ENCODE measurements at places on chromosomes 3 and 15. TPM values are rescaled to one million over a fixed set of nuclear protein-coding genes. Genes with fewer than 3 reads are reported as not detected.

GRCh38 chr15:89623165-89623564 lies 32.1 kb downstream of the KIF7 start:
- H3K27ac ChIP-seq, result no peak overlapping the region
- no peaks in the 10 kb centered on the region for H3K27me3 ChIP-seq
- ATAC-seq, result no peak
- peaks cover 42% of the 10 kb centered on the region for H3K36me3 ChIP-seq
- H3K4me1 ChIP-seq, result peaks cover 10% of the 10 kb centered on the region

DNA sequence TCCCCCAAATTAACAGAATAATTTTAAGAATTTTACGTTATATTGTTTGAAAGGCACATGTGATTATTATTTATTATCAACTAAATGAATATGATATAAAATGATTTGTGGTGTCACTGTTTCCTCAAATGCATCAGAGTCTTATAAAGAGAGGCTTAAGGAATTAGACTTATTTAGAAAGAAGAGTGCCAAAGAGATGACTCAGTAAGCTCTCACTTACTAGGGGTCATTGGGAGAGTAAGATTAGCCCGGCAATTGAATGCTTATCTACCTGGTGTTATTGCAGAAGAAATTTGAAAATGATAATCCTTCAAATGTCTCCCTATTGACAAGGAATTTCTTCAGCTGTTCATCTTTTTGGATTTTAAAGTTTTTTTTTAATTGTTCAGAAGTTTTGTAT lies 408.7 kb downstream of the OXSM start:
- no peak for ATAC-seq
- H3K36me3 ChIP-seq, result no peaks in the 10 kb centered on the region
- H3K27ac ChIP-seq, result no peak overlapping the region
- no peak overlapping the region for H3K4me3 ChIP-seq
- no peaks in the 10 kb centered on the region for H3K27me3 ChIP-seq

Gene VGLL3
- 43.3 TPM for total RNA-seq

- H3K4me1 ChIP-seq, result no peaks in the 10 kb centered on the region
- H3K36me3 ChIP-seq, result no peaks in the 10 kb centered on the region
- H3K27ac ChIP-seq, result no peak overlapping the region
- H3K27me3 ChIP-seq, result no peaks in the 10 kb centered on the region
- no peak for ATAC-seq
Observed at GRCh38 chr15:63331456-63331855, 50.2 kb downstream of the CA12 start.

Gene EEF1AKMT4
- total RNA-seq, result 1.4 TPM

Gene MYRIP
- total RNA-seq, result 6.3 TPM

DNA sequence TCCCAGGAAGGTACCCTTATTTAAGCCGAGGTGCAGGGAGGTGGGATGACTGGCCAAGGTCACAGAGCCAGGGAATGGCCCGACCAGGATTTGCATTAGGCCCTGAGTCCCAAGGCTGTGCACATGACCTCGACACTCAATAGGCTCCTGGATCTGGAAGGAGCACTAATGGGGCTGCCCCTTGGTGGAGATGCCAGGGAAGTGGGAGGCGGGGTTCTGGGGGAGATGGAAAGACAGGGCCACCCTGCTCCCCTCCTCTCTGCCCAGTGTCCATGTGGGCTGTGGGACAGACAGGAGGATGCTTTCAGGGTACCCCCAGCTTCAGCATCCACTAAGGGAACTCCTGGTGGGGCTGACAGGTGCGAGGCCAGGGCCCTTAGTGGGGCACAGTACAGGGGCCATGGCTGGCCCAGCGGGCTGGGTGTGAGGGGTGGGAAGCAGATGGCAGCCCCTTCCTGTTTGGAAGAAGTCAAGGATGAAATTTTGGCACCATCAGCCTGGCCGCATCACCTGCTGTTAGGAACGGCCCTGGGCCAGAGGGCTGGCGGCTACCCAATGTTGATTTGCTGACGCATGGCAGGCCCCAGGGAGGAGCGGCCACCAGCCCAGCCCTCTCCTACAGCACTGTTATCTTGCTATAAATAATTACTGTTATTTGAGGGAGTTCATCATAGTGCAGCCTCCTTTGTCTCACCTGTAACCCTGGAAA lies 37.3 kb downstream of the ATP2B2 start:
- H3K36me3 ChIP-seq, result no peaks in the 10 kb centered on the region
- ATAC-seq, result no peak
- H3K4me1 ChIP-seq, result no peaks in the 10 kb centered on the region
- no peak overlapping the region for H3K4me3 ChIP-seq
- peaks cover 59% of the 10 kb centered on the region for H3K27me3 ChIP-seq

DNA sequence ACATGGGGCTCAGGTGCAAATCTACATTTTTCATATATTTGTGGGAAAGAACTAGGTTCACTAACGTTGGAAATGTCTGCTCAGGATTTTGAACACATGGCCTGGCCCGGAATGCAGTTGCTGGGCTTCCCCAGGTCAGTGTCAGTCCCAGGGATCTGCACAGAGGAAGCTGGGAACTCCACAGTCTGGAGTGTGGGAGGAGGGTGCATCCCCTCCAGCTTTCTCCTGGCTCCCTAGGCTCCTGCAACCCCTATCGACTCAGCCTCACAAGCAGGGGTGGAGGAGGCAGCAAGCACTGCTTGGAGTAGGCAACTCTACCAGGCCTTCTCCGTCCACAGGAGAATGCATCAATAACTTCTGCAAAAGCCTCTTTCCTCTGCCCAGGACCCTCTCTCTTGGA lies 30.1 kb upstream of the HCN4 start:
- peaks cover 16% of the 10 kb centered on the region for H3K27me3 ChIP-seq
- no peak overlapping the region for H3K4me3 ChIP-seq
- no peak for ATAC-seq
- no peaks in the 10 kb centered on the region for H3K36me3 ChIP-seq

Gene AHSG
- total RNA-seq, result not detected

GRCh38 chr15:100602823-100603393 lies 519 bp downstream of the ASB7 start:
- peaks cover 11% of the 10 kb centered on the region for H3K4me1 ChIP-seq
- ATAC-seq, result no peak
- H3K27ac ChIP-seq, result peak overlapping the region; percentile 92

GRCh38 chr3:81871358-81872155 lies 110.1 kb upstream of the GBE1 start:
- H3K27me3 ChIP-seq, result no peaks in the 10 kb centered on the region
- no peaks in the 10 kb centered on the region for H3K36me3 ChIP-seq
- no peak overlapping the region for H3K4me3 ChIP-seq
- ATAC-seq, result no peak
- H3K27ac ChIP-seq, result no peak overlapping the region

DNA sequence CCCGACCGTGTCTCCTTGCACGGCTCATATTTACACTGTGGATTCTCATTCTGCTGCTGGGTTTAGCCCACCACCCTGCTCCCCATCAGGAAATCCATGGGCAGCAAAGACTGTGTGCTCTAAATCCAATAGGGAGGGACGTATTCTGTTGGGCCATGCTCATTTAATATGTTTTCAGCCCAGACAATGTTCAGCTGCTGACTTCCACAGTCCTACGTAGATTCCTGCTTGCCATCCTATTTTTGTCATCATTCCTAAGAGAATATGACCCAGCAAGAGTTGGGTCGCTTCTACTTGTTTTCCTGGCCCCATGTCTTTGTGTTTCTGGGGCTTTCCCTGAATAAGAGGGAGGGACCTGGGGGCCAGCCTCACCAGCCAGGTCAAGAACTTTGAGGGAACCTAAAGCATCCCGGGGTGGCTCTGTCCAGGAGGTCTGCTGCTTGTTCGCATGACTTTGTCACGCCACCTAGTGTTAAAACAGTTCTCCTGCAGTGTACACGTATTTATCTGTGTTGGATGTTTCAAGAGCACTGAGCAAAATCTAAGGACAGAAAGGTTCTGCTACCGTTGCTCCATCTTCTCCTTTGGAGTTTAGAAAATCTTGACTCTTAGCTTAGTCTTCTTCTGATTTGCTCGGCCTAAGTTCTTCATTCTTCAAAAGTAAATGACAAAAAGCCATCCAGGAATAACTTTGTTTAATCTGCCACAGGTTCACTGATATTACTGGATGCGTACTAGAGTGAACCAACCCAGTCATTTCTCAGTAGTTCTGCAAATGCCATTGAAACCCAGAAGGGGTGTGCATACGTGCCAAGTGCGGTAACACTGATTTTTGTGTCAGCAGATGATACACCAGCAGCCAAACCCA lies 79.8 kb upstream of the NR2E3 start:
- H3K36me3 ChIP-seq, result no peaks in the 10 kb centered on the region
- ATAC-seq, result peak; percentile 84
- no peaks in the 10 kb centered on the region for H3K27me3 ChIP-seq
- no peak overlapping the region for H3K4me3 ChIP-seq

Gene GOLGA6L4
- total RNA-seq, result 2.8 TPM

- H3K27ac ChIP-seq, result no peak overlapping the region
- no peak for ATAC-seq
- peaks cover 69% of the 10 kb centered on the region for H3K4me1 ChIP-seq
- H3K4me3 ChIP-seq, result no peak overlapping the region
Observed at GRCh38 chr3:197955892-197956477, 4.0 kb upstream of the LMLN start.

Gene TCF12
- total RNA-seq, result 146 TPM

DNA sequence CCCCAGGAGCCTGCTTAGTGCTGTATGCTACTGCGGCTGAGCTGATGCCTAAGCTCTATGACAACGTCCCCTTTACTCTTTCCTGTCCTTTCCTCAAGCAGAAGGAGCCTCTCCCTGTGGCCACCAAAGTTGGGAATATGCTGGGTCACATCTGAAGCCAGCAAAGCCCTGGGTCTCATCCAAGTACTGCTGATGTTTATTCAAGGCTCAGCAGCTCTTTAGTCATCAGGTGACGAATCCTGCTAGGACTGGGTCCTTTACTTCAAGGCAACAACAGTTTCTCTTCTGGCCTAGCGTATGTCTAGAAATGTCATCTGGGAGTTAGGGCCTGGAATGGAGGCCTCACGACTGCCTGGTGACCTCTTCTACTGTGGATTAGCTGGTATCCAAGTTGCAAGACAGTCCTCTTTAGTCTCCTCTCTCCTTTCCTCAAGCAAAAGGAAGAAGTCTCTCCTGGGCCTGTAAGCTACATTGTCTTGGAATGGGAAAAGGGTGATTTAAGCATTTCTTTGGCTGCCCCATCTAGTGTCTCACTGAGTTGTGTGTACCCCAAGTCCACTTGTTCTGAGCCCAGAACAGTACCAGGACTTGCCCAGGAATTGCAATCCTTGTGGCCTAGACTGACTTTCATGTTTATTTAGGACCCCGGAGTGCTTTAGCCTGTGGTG lies 63.9 kb downstream of the TNFAIP8L3 start:
- H3K27ac ChIP-seq, result no peak overlapping the region
- no peaks in the 10 kb centered on the region for H3K36me3 ChIP-seq
- no peak overlapping the region for H3K4me3 ChIP-seq
- H3K27me3 ChIP-seq, result no peaks in the 10 kb centered on the region
- no peaks in the 10 kb centered on the region for H3K4me1 ChIP-seq

GRCh38 chr3:52678265-52679198 lies 7.2 kb downstream of the PBRM1 start:
- no peak overlapping the region for H3K4me3 ChIP-seq
- H3K27ac ChIP-seq, result no peak overlapping the region
- H3K36me3 ChIP-seq, result no peaks in the 10 kb centered on the region
- no peaks in the 10 kb centered on the region for H3K27me3 ChIP-seq

Gene PLAAT1
- 0.54 TPM for total RNA-seq

Gene CCDC39
- not detected for total RNA-seq

Gene ARL14
- total RNA-seq, result not detected

DNA sequence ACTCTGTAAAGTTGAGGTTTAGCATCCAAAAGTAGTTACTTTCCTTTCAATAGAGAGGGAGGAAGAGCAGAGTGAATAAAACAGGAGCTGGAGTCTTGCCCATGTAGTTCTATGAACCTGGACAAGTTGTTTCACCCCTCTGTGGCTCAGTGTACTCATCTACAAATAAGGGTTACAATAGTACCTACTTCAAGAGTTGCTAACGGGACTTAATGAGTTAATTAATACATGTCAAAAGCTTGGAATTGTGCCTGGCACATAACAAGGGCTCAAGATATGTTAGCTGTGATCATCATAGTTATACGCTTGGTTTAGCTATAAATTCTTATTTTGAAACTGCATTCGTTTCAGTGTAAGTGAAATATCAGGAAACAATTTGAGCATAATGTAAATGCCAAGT lies 388.5 kb upstream of the THBS1 start:
- H3K36me3 ChIP-seq, result no peaks in the 10 kb centered on the region
- no peak overlapping the region for H3K4me3 ChIP-seq
- no peak for ATAC-seq
- no peaks in the 10 kb centered on the region for H3K4me1 ChIP-seq
- no peak overlapping the region for H3K27ac ChIP-seq

Gene GRK7
- not detected for total RNA-seq

Data from gastroesophageal sphincter (tissue), 4 donors.